Glutamatergic neuron (in vitro differentiated cells): ENCODE measurements at places on chromosomes 11 and 22. TPM values are rescaled to one million over a fixed set of nuclear protein-coding genes. Genes with fewer than 3 reads are reported as not detected.

OR5A1 gene
- not detected for total RNA-seq

OR8D4 gene
- total RNA-seq = not detected

SEC14L3 gene
- total RNA-seq = not detected

TSSK2 gene
- total RNA-seq = not detected
